ENCODE measurements at places on chromosomes 16 and 17. TPM values are rescaled to one million over a fixed set of nuclear protein-coding genes. Genes with fewer than 3 reads are reported as not detected.

- DNase-seq: peak; percentile 71
- no peak overlapping the region for H3K27ac ChIP-seq
- H3K4me3 ChIP-seq: peak overlapping the region; percentile 81
- no peaks in the 10 kb centered on the region for H3K4me1 ChIP-seq
- H3K27me3 ChIP-seq: peaks cover 6% of the 10 kb centered on the region
Observed at GRCh38 chr17:7042501-7043181, 1.3 kb downstream of the SLC16A11 start.

MT3 gene
- not detected for total RNA-seq

- 0 out of 2 replicates have a peak, but pooled peaks cover 2% of the 10 kb centered on the region for H3K4me1 ChIP-seq
- H3K27ac ChIP-seq: no peak overlapping the region
- no peak overlapping the region for H3K4me3 ChIP-seq
- no peaks in the 10 kb centered on the region for H3K27me3 ChIP-seq
- DNase-seq: no peak
Observed at GRCh38 chr16:73717266-73717974, 579.2 kb upstream of the PSMD7 start.

DNA sequence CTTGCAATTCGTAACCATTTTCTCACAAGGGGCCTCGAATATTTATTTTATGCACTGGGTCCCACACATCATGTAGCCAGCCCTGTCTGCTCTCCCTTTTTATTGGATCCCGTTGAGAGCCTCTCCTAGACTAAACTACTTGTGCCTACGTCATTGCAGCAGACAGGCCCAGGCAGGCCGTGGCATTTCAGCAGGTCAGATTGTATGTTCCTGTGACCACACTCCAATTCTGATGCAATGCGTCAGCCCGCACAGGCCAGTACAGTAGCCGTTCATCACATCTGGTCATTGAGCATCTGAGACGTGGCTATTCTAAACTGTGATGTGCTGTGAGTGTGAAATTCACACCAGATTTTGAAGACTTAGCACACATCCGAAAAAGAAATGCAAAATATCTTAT lies 42.2 kb downstream of the ABAT start:
- H3K27me3 ChIP-seq: no peaks in the 10 kb centered on the region
- 0 out of 2 replicates have a peak, but pooled peaks cover under 1% of the 10 kb centered on the region for H3K4me1 ChIP-seq
- H3K4me3 ChIP-seq: no peak overlapping the region
- H3K36me3 ChIP-seq: no peaks in the 10 kb centered on the region
- H3K27ac ChIP-seq: no peak overlapping the region

HEATR9 gene
- total RNA-seq: not detected

GRCh38 chr17:83193336-83194185 lies 114.2 kb downstream of the METRNL start:
- H3K4me1 ChIP-seq: no peaks in the 10 kb centered on the region
- no peak overlapping the region for H3K4me3 ChIP-seq
- no peak for DNase-seq
- H3K36me3 ChIP-seq: peaks cover 5% of the 10 kb centered on the region

AHSP gene
- 1.6 TPM for total RNA-seq

MMP28 gene
- total RNA-seq: not detected

- no peak overlapping the region for H3K27ac ChIP-seq
- H3K4me1 ChIP-seq: no peaks in the 10 kb centered on the region
- no peak overlapping the region for H3K4me3 ChIP-seq
- no peak for DNase-seq
- peaks cover 18% of the 10 kb centered on the region for H3K36me3 ChIP-seq
Observed at GRCh38 chr17:12830777-12831247, 41.5 kb downstream of the ARHGAP44 start.

DNA sequence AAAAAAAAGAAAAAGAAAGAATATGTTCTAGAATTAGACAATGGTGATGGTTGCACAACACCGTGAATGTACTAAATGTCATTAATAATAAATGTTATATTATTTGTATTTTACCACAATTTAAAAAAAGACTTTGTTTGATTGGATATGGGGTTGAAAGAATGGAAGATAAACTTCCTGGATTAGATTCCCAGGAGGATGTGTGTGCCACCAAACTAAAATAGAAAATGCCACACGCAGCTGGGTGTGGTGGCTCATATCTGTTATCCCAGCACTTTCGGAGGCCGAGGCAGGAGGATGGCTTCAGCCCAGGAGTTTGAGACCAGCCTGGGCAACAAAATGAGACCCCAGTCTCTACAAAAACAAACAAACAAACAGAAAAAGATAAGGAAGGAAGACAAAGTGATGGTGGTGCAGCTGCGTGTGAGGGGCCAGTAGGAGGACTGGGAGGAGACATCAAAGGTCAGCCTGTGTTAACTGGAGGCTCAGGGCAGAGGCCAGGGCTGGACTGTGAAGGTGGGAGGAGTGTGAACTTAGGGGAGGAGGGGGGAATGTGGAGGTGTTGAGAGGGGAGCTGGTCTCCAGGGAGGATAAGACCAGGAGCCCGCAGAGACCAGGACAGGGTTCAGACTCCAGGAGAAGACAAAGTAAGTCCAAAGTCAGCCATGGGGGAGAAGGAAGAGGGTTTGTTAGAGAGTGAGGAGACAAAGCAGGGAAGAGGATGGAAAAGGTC lies 4.1 kb downstream of the PECAM1 start:
- no peak overlapping the region for H3K4me3 ChIP-seq
- H3K4me1 ChIP-seq: no peaks in the 10 kb centered on the region
- no peak overlapping the region for H3K27ac ChIP-seq
- DNase-seq: no peak
